ENCODE measurements at places on chromosomes 16 and 17.

- DNase-seq: no peak
Measured at GRCh38 chr16:239948-240277, 5.3 kb downstream of the FAM234A start.

- no peak for DNase-seq
Measured at GRCh38 chr17:14701886-14702285, 401.0 kb downstream of the HS3ST3B1 start.

GRCh38 chr16:20903116-20903898 lies 2.7 kb downstream of the LYRM1 start:
- DNase-seq: no peak

GRCh38 chr16:79535130-79535529 lies 65.4 kb downstream of the MAF start:
- DNase-seq: no peak

DNA sequence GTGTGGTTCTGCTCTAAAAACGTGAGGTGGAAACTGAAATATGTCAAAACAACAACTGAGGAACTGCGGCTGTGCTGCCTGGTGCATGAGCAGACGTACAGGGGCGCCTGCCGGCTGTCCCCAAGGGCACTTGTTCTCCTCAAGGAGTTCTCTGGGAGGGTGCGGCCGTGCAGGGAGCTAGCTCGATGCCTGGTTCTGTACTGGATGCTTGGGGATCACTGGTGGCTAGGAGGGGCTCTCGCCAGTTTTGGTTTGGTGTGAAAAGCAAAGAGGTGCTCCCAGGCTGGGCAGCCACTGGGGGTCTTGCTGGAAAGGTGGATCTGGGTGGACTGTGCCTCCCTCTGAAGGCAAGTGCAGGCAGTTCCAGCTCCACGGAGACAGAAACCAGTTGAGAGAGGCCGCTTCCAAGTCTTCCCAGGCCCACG lies 41.9 kb upstream of the ATP2A3 start:
- no peak for DNase-seq

DNA sequence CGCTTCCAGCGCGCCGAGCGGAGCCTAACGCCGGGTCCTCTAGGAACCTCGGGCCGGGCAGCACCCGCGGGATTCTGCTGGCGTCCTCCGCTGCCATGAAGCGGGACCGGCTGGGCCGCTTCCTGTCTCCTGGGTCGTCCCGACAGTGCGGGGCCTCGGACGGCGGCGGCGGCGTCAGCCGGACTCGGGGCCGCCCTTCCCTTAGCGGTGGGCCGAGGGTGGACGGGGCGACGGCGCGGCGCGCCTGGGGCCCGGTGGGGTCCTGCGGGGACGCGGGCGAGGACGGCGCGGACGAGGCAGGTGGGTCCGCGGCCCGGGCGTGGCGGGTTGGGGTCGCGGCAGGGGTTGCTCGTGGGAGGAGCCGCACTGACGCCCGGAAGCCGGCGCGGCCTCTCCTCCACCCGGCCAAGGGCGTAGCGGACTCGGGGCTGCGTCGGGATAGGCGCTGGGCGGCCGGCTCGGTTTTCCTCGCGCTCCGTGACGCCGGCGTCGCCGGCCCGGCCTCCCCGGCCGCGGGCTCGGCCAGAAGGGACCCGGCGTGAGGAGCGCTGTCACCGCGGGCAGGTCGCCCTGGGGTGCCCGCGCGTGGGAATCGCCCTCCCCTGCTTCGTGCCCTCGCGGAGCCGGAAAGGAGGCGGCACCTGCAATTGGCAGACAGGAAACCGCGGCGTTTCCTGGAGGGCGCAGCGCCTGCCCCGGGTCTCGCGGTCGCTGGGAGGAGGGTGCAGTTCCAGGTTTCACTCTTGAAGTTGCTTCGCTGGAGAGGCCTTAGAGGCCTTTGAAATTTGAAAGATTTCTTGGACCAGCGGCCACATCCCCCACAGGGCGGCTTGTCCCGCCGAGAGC lies 432 bp downstream of the ZNF276 start:
- peak; percentile 33 for DNase-seq

- DNase-seq: peak; percentile 59
Measured at GRCh38 chr16:11101695-11102522, 154.1 kb downstream of the SOCS1 start.

DNA sequence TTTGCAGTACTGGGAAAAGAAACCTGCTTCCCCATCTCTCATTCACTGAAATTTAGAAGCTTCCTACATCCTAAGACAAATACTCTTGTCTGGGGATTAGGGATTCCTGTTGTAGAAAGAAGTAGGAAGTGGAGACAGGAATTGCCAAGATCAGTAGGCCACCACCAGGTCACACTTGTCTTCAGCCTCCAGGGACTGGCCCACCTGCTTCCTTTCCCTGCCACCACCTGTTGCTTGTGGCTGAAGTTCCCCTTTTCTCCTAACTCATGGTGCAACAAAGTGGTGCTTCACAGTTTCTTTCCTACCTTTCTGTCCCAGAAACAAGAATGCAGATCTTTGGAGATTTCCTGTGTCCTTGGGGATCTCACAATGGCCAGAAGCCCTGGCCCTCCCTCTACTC lies 82.4 kb downstream of the WNT3 start:
- no peak for DNase-seq

- DNase-seq: peak; percentile 32
Measured at GRCh38 chr16:29820271-29820701, at the start of gene MVP. Gene MVP (plus strand): TSS chr16:29820462. CDS start chr16:29830550, 10,088 bp downstream.

- DNase-seq: no peak
Measured at GRCh38 chr16:57533431-57534336, 2.7 kb downstream of the CCDC102A start.

DNA sequence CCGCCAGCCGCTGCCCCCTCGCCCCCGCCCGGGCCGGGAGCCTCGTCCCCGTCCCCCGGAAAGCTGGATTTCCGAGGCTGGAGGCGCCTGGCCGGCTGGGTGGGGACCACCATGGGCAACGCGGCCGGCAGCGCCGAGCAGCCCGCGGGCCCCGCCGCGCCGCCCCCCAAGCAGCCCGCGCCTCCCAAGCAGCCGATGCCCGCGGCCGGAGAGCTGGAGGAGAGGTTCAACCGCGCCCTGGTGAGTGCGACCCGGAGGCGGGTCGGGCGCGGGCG lies 266 bp downstream of the FMNL1 start:
- DNase-seq: no peak

GRCh38 chr17:45320349-45320930 lies 3.6 kb upstream of the MAP3K14 start:
- DNase-seq: peak; percentile 57

GRCh38 chr17:68011199-68011665 lies 15.0 kb upstream of the C17orf58 start:
- no peak for DNase-seq

DNA sequence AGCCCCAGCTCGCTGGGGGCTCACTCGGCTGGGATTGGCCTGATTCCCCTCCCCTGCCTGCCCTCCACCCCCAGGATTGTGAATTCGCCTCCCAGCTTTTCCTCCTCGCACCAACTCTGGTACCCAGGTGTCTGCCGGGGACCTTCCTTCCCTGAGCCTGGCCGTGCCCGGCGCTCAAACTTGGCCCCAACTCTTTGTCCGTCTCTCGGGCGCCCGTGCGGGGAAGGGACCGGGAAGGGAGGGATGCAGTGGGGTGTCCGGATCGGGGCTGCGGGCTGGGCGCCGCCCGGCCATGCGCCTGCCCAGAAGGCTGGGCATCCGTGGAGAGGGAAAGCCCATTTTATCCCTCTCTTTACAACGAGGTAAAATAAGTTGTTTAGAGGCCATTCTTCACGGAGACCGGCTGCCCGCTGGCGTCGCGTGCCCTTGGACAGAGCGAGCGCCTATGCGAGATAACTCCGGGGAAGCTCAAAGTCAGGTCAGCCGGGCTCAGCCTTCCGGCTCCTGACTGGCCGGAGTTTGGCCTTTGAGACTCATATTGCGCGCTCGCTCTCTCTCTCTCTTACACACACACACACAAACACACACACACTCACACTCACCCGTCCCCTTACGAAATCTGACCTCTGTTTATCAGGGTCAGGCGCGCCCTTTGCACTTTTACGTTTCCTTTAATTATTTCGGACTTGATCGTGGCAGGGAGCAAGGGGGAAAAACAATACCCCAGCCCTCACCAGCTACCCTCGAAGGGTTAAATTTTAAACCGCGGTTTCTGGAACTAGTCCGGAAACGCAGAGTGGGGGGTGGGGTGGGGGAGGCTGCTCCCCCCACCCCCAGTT lies 774 bp upstream of the MAF start:
- peak; percentile 34 for DNase-seq

GRCh38 chr16:10150906-10151305 lies 31.3 kb downstream of the GRIN2A start:
- DNase-seq: no peak

- peak; percentile 30 for DNase-seq
Measured at GRCh38 chr16:19645557-19645981, 72.5 kb downstream of the KNOP1 start.

DNA sequence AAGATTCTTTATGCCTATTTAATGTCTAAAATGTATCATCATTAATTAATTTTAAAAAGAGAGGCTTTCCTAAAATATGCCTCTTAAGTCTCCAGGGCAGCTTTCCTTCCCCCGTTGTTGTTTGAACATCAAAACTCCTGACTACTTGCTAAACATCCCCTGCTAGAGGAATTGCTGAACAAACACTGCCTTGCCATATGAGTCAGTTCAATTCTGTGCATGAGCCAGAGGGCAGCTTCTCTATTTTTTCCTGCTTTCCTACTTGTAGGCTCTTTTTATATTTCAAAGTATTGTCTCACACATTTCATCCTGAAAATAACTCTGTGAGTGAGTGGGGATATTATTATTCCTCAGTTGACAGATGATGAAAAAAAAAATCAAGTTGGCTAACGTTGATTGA lies 143.4 kb downstream of the HS3ST4 start:
- no peak for DNase-seq

GRCh38 chr17:81635973-81636504 lies 873 bp downstream of the NPLOC4 start:
- DNase-seq: peak; percentile 38

DNA sequence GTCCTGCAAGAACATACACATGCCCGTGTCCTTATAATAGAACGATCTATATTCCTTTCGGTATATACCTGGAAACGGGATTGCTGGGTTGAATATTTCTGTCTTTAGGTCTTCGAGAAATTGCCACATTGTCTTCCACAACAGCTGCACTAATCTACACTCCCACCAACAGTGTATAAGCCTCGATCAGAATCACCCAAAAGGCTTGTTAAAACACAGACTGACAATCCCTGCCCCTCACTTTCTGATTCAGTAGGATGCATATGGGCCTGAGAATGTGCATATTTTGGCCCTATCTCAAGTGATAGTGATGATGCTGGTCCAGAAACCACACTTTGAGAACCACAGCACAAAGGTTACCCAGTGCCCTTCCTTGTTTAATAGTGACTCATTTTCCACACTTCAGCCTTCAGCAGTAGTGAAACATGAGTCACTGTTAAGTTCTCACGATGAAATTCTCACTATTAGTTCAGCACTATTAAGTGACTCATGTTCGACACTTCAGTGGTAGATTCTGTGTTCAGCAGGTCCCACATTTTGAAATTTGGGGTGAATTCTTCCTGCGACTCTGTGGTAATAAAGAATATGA lies 215.6 kb downstream of the GRIN2A start:
- peak; percentile 34 for DNase-seq

GRCh38 chr16:20137194-20137593 lies 63.5 kb upstream of the GPR139 start:
- no peak for DNase-seq

GRCh38 chr17:65208717-65209116 lies 71.5 kb downstream of the RGS9 start:
- no peak for DNase-seq

DNA sequence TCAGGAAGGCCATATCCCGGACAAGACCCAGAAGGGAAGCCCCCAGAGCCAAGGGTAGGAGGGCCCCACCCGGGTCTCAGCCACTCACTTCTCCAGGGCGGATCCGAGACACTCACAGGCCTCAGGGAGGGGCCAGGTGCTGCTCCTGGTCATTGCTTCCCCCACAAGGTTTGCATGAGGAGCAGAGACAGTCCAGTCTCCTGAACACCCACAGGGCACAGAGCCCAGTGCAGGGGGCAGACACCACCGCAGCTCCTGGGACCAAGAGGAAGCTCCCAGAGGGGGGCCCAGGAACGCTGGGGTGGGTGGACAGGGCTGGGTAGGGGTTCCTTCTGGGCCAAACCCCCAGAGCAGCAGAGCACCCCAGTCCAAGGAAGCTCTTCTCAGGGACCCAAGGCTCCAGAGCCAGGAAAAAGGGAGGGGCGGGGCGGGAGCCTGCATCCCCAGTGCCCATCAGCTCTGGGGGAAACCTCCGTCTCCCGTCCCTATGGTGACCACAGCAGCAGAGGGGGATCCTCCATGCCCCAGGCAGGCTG lies 709 bp upstream of the MRPL28 start:
- DNase-seq: no peak

DNA sequence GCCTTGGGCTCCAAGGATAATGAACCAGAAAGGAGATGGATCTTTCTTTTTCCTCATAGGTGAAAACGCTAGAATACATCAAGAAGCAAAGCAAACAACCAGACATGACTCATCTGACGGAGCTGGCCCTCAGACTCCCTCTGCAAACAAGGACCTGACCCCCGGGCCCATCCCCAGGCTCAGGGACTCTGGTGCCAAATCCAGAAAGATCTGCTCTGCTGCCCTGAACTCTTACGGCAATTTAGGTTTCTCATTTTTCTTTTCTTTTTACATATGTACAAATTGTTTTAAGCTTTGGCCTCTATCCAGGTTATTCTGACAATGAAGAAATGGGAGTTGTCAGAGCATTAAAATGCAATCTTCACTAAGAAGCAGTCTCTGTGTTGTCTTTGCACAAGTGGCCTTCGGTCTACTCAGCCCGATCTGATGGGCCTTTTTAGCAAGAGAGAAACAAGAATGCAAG lies 17.7 kb downstream of the KNOP1 start:
- peak; percentile 66 for DNase-seq

DNA sequence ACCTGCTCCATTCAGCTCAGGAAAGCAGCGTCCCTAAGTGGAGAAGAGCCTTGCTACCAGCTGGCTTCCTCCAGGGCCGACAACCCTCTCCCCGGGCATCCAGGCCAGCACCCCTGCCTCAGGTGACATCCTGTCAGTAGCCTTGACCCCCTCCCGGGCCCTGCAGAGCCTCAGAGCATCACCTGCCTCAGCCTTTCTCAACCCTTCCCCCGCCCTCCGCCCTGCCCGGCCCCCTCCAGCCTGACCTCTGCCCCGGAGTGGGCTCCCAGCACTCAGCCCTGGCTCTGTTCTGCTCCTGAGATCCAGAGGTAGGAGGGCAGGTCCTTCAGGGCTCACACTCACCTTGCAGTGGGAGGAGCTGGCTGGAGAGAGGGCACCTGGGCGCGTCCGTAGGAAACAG lies 73.8 kb upstream of the METRNL start:
- DNase-seq: no peak

- DNase-seq: no peak
Measured at GRCh38 chr17:56896968-56897359, 16.9 kb downstream of the TRIM25 start.

All from brain microvascular endothelial cell (primary cell).